ENCODE measurements at places on chromosomes 5 and 9.

GRCh38 chr9:121528642-121529041 is 29.0 kb upstream of the GGTA1 start:
- DNase-seq, result no peak

- DNase-seq, result no peak
These were observed 281.7 kb downstream of the CCDC171 start for GRCh38 chr9:15834541-15834940.

DNA sequence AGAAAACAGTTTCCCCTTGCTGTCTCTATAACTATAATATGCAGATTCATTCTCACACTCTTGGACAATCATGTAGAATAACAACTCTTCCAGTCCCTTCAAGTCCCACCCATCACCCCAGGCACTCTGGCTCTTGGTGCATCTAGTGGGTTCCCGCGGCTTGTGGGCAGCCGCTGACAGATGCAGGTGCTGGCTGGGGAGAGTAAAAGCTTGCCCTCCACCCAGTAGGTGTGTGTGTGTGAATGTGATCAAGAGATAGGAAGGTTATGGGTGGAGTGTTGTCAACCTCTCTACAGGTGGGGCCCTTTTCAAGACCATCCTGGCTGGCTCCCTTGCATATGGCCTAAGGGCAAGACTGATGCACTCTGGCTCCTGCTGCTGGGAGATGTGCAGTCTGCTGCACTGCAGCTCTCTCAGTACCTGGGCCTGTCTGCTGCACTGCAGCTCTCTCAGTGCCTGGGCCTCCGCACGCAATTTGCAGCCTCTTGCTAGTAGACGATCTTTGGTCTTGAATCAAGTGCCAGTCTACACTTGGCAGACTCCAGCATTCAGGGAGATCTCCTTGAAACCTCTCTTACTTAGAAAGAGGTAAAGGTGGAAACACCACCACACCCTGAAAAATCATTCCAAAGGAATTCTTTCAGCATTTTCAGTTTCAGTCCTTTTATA is 189.7 kb upstream of the GDNF start:
- no peak for DNase-seq

DNA sequence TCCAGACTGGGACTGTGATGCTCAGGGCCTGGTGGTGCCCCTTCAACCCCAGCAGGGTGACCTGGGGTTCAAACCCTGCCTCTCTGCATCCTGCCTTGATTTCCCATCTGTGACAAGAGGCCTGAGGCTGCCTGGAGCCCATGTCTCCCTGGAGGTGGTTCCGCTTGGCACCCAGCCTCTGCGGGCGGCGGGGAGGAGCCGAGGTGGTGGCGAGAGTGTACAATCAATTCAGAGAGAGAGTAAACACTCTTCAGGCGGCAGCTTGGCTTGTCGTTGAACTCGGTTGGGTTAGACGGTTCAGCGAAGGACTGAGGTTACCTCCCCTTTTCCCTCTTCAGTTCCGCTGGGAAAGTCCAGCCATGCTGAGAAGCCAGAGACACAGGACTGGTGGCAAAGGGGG is 39.3 kb downstream of the NTNG2 start:
- no peak for DNase-seq
